T-helper 2 cell (primary cell): ENCODE measurements at places on chromosomes 13 and 19.

- no peak for DNase-seq
These were observed 32.4 kb downstream of the ACTN4 start for GRCh38 chr19:38679839-38680238.

DNA sequence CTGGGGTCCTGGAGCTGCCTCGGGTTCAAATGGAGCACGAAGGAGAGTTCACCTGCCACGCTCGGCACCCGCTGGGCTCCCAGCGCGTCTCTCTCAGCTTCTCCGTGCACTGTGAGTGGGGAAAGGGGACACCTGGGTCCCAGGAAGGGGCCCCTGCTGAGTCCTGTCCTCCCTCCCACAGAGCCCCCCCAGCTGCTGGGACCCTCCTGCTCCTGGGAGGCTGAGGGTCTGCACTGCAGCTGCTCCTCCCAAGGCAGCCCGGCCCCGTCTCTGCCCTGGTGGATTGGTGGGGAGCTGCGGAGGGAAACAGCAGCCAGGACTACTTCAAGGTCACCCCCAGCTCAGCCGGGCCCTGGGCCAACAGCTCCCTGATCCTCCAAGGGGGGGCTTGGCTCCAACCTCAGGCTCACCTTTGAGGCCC is 11.0 kb upstream of the SIGLEC11 start:
- DNase-seq, result no peak

DNA sequence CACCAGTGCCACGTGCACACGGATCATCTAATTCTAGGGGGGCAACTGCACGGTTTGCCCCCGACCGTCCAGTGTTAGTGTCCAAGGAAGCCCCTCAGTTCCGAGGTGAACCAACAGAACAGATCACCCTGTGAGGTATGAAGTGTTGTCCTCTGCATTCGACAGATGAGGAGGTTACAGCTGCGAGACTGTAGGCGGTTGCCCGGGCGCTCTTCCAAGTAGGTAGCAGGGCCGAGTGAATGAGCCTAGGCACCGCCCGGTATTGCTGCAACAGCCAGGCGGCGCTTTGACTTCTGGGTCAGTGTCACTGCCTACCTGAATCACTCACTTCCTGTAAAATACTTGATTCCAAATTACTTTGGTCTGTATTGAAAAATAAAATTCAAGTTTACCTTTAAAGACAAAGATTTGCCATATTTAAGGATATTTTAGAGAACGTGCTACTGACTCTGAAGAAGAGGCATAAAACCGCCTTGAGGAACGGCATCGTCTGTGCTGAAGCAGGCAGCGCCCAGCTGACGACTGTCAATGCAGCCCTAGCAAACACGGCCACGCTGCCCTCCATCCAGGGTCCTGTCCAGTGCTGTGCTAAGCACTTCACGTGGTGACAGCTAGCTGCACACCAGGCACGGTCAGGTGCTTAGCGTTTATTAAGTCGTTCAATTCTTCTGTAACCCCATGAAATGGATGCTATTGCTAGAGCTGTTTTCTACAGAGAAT is 19.3 kb upstream of the RASA3 start:
- DNase-seq, result no peak

DNA sequence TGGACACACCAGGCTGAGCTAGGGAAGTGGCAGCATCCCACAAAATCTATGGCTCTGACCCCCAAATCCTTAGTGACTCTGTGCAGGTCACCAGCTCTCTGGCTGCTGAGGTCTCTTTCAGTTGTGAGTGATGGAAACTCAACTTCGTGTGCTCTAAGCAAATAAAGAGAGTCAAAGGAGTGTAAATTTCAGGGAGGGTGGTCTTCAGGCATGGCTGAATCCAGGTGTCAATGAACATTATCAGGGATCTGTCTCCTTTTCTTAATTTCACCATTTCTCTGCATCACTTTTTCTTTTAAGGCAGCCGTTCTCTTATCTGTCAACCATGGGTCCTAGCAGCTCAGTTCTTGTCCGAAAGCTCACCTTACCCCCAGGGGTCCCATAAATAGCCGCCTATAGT is 6.2 kb downstream of the CYP4F12 start:
- no peak for DNase-seq

DNA sequence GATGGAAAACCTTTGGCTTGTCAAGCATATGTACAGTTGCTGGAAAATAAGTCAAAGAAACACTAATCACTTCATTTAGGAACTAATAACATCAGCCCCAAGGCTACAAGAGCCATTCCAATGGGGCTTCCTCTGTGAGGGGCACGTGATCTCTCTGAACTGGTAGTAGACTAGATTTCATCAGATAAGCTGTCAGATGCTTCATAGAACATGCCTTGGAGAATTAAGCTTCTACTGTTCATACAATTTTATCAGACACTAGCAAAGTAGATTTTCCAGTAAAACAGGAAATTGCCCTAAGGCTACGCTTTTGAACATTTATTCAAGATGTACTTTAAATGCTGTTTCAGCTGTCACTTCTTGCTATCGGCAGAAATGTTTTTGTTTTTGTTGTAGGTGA is 107.8 kb downstream of the EDNRB start:
- no peak for DNase-seq

DNA sequence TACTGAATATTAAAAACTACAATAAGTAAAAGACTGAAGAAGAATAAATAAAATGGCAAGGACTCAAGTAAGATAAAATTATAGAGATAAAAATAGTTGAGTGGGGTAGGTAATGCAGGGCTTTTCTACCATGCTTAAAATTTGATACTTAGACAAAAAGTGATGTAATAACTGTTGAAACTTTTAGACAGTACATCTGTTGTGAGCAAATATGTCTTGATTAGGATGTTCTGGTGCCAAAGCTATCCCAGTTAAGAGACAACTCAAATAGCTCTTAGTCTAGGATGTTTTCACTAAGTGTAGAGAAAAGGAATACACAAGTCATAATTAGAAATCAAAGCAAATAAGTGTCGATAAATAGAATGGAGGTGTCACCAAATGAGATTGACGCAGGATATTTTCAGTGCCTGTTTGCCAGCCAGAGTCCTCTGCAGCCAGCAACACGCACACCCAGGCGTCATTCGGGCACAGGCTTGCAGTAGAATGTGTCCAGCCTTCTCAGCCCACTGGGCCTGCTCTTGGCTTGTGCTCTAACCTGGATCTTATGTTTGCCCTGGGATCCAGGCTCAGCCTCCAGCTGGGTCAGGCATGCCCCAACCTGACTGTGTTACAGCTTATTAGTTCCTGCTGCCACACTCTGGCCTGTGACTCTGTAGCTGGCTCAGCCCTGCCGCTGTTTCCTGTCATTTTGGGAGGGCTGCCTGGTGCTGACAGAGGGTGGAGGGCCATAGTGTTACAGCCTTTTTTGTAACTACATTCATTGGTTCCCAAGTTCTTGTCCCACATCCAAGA is 766.2 kb downstream of the PCDH17 start:
- no peak for DNase-seq

- no peak for DNase-seq
These were observed 59.5 kb downstream of the MYCBP2 start for GRCh38 chr13:77267362-77267761.

DNA sequence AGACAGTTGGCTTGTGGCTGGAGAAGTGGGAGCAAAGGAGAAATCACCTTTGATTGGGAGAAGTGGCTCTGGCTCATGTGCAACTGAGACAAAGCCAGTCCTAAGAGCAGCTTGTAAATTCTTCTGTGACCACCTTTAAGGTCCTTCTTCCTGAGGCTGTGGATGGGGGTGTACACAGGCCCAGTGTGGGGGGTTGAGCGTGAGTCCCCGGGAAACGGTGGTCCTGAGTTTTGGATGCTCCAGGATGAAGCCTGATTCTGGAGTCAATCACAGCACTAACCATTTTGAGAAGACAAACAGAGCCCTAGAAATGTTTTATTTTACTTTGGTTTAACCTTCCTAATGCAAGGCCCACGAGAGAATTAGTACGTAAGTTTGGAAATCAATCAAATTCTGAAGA is 3.9 kb upstream of the CEBPA start:
- no peak for DNase-seq

DNA sequence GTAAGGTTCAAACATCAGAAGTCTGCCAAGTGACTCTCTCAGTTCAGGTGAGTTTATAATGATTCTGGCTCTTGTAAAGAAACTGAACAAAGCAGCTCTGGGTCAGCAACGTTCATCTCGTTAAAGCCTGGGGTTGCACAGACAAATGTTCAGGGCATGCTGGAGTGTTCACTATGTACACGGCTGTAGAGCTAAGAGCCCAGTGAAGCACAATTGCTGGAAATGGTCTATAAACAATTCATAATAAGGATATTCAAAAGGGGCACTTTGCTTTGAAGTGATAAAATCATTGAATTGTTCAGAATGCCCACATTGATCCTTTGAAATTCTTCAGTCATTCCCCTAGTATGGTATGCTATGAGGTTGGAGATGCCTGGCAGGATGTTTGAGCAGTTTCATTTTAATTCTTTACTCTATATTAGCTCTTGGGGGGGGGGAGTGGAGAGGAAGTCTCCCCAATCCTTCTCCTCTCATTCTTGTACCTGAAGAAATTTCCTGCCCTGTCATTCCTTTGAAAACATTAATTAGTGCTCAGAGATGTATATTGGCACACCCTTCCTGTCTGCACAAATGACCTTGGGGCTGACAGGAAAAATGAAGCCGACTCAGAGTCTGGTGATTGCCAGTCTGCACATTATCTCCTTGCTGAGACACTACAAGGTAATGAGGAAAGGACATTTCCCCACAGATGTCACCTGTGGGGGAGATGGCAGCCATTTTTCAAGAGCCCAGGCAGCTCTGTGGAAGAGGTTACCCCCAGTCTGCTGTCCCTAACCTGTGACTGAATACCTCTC is 145.5 kb downstream of the DLEU7 start:
- no peak for DNase-seq

DNA sequence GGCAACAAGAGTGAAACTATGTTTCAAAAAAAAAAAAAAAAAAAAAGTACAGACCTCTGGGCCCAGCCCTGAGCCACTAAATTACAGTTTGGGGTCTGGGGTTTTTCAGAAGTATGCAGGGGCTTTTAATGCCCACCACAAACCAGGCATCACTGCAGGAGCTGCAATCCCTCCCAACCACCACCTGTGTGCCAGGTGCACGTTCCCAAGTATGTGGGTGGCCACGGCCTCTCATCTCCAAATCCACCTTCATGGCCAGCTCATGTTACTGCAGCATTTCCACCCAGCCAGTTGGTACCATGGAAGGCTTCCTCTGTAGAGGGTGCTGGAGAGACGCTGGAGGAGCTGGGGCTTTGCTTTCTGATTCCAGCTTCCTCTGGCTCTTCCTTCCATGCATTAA is 26.5 kb downstream of the CEP89 start:
- DNase-seq, result no peak

- no peak for DNase-seq
These were observed 19.3 kb downstream of the TNFSF11 start for GRCh38 chr13:42592915-42593900.

GRCh38 chr13:41458761-41459431 is 1.5 kb downstream of the RGCC start:
- peak; percentile 50 for DNase-seq

- DNase-seq, result no peak
These were observed 13.6 kb downstream of the GPATCH1 start for GRCh38 chr19:33094436-33095067.

GRCh38 chr19:56612737-56613136 is 17.6 kb downstream of the ZNF71 start:
- DNase-seq, result no peak

DNA sequence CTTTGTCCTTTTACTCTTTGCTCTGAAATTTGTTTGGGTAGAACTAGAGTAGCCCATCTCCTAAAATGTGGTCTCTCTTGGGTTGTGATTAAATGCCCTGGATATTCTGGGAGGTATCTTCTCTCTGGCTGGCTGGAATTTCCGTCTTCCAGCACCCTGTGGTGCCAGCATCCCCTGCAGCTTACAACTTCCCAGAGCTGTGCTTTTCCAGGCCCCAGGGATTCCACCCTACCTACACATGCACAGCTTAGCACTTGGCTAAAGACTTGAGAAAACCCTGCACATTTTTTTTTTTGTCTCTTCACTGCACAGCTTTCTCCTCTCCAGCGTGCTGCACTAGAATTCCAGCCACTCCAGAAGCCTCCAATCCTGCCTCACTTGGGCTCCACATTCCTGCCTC is 334.7 kb downstream of the IRS2 start:
- DNase-seq, result no peak

DNA sequence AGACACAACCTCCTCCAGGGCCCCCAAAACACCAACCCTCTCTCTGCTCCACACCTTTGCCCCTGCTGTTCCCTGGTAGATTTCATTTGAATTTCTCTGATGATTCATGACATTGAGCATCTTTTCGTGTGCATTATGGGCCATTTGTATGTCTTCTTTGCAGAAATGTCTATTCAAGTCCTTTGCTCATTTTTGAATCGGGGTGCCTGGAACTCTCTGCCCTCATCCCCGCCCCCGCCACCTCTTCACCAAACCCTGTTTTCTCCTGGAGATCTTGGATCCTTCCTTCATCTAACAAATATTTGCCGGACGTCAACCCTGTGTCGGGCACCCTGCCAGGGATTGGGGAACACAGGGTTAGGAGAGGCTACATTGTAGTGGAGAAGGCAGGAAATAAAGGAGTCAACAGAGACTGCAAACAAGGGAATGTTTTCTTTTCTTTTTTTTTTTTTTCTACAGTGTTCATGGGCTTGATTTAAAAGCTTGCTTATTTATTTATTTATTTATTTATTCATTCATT is 25.5 kb upstream of the SLC1A5 start:
- DNase-seq, result no peak

DNA sequence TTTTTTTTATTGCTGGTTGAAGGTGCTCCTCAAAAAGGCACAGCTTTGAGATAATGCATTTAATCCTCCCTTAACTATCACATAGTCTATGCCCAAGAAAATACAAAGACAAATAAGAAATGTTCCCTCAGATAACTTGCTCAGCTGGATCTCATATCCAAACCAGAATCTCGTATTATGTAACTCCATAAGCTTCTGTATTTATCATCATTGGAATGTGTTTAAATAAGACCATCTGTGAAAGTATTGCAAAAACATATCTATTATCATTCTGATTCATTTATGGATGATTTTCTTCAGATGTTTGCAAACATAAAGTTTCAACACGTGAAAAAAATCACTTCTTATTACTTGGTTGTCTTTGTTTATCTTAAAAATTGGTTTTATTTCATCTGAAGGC is 190.9 kb downstream of the IRS2 start:
- no peak for DNase-seq

GRCh38 chr19:5910638-5910907 is 3.5 kb upstream of the CAPS start:
- DNase-seq, result no peak

DNA sequence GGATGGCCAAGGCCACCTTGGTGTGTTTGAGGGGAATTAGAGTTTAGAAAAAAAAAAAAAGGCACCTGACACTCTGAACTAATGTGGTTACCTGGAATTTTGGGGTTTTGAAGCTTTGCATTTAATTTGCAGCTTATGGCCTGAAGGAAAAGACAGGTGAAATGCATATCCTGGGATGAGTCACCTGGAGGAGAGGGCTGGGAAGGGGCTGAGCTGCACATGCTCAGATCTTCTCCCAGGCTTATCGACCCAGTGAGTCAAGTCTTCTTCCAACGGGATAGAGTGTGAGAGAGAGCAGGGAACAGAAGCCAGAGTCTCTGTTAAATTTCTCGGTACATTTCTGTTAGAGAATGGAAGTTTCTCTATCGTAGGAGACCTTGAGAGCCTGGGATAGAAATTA is 29.7 kb upstream of the ALOX5AP start:
- DNase-seq, result no peak

GRCh38 chr13:45718063-45718462 is 15.9 kb downstream of the CBY2 start:
- peak; percentile 46 for DNase-seq
